ENCODE measurements at places on chromosomes 1 and 21.
A peak's percentile ranks its signal among the peaks of the same experiment; 100 is the strongest.

DNA sequence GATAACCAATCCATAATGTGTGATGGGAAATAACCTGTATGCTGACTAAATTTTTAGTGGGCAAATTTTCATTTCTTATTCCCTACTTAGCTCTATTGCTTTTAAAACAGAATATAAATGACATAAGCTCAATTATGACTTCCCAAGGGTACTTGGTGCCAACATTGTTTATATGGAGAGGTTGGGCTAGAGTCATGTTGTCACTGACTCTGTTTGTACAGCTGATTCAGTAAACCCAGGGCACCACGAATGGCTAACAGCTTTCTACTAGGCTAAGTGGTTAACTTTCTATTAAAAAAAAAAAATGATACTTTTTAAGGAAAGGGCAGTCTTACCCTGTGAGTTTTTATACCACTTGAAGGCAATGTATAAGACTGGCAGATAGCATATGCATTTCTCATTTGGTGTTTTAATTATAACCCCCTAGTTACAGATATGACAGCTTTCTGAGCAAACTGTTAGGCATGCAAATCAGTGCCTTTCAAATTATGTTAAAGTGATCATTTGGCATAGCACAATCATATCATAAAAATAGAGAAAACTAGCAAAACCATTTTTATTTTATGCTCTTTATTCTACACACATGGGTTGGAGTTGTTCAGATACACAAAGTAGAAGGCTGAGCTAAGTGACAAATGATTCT is 147.1 kb downstream of the DNM3 start:
- DNase-seq, result no peak

DNA sequence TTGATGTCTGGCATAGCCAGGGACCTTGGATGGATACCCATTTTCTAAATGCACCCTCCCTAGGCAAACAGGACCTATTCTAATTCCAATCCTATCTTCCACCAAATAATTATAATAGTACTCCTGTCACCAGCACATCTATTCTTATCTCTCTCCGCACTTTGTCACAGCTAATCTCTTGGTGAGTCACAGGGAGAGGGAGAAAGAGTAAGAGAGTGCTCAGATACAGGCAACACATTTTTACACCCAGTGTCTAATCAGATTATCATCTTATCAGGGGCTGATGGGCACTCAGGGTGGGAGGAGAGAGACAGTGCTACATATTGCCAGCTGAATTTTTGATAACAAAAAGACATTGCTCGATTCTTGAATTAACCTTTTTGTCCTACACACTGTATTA is 275.0 kb upstream of the BEND5 start:
- DNase-seq, result no peak

GRCh38 chr1:98897479-98897878 is 107.2 kb downstream of the PLPPR5 start:
- no peak for DNase-seq

GRCh38 chr1:26408604-26409003 is 2.0 kb upstream of the LIN28A start:
- peak; percentile 90 for DNase-seq

DNA sequence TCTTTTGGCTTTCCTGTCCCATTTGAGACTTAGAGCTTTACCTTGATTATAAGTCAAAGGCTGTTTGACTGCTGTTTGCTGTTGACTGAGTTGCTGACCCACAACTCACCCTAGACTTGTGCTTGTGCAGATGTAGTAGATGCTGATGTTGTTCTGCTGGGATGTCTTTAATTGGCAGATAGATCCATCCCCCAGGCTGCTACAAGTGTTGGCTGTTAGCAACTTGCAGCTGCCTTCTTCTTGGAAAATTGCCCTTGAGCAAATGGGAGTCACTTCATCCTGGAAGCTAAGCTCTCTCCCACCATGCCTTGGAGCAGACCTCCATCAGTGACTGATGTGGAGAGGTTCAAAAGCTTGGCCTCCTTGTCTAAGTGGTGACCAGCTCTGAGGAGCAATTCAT is 139.3 kb upstream of the KIAA0040 start:
- no peak for DNase-seq

DNA sequence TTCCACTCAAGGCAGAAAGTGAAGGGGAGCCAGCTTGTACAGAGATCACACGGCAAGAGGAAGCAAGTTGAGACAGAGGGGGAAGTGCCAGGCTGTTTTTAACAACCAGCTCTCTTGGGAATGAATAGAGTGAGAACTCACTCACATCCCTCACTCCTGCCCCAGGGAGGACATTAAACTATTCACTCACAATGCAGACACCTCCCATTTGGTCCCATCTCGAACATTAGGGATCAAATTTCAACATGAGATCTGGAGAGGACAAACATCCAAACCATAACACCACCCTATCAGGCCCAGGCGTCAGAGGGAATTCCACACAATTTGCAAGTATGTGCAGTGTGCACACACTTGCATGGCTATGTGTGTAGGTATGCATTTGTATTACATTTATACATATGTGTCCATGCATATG is 62.7 kb downstream of the DMAP1 start:
- DNase-seq, result no peak

DNA sequence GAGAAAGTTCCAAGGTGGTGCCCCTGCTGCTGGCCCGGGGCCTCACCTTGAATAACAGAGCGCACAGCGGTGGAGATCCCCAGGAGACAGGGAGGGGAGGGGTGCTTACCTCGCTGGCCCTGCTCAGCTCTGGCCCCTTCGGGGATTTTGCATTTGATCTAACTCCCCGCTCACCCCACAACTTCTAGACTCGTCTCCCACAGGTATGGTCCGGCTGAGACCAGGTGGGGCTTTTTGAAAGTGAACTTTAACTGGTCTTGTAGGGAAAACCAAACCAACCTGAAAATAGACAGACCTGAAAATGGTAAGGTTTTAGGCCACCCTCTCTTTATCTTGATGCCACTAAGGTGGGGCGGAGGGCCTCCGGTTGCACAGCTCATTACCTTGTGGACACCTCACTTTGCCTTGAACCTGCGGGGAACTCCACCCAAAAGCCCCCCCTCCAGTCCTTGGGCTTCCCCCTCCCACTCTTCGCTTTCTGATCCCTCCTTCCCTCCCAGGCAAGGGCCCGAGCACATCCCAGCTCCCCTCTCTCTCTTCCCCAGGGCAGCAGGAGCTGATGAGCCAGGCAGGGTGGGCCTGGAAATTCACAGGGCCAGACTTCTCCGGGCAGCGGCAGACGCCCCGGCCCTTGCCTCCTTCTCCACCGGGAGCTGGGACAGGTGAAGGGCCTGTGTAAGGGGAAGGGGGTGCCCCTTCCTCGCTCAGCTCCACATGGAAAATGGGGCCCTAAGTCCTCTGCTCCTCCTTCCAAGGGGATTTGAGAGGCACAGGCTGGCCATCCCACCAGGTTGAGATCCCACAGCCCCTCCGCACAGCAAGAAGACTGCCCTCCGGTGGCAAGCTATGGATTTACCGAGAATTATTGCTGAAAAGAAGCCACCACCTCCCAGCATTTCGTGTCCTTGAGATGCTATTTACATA is 16.1 kb downstream of the TNFRSF8 start:
- DNase-seq, result no peak

GRCh38 chr1:66556161-66556611 is 22.2 kb downstream of the SGIP1 start:
- DNase-seq, result no peak

DNA sequence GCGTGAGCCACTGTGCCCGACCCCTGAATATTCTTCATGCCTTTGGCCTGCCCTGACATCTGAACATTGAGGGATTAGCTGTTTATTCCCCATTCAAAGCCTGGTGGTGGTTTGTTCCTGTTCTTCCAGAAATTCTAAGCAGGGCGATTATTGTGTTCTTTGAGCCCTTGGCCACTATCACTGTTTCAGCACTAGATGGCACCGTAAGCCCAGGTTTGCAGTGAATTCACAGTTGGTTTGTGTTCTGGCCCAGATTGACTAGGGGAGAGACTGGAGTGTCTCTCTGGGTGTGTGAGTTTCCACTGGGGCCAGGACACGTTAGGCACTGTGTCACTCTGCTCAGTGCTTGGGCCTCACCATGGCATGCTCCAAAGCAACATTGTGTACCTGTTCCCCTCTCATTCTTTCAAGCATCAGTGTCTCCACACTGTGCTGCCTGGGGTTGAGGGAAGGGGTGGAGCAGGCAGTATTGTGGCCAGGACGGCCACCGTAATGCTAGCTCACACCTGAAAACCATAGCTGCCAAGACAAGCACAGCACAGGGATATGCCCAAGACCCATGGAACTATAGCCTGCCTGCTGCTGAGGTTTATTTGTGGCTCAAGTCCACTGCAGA is 52.7 kb downstream of the PKN2 start:
- DNase-seq, result no peak

DNA sequence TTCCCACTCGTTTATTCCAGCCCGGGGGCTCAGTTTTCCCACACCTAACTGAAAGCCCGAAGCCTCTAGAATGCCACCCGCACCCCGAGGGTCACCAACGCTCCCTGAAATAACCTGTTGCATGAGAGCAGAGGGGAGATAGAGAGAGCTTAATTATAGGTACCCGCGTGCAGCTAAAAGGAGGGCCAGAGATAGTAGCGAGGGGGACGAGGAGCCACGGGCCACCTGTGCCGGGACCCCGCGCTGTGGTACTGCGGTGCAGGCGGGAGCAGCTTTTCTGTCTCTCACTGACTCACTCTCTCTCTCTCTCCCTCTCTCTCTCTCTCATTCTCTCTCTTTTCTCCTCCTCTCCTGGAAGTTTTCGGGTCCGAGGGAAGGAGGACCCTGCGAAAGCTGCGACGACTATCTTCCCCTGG is 716 bp downstream of the OLIG2 start:
- DNase-seq, result no peak

DNA sequence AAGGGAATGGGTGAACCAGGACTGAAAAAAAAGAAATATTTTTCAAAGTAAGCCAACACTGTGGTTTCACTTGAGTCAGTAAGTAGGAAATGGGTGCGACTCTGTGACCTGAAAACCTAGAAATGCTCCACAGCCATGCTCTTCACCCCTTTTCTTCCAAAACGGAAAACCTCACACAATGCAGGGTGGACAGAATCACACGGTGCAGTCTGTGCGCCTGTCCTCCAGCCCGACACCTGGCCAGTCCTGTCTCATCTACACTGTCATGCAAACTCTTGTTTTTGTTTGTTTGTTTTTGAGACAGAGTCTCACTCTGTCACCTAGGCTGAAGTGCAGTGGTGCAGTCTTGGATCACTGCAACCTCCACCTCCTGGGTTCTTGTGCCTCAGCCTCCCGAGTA is 53.3 kb downstream of the B3GALT5 start:
- no peak for DNase-seq

GRCh38 chr1:165452336-165453130 is 7.6 kb upstream of the RXRG start:
- DNase-seq, result no peak

DNA sequence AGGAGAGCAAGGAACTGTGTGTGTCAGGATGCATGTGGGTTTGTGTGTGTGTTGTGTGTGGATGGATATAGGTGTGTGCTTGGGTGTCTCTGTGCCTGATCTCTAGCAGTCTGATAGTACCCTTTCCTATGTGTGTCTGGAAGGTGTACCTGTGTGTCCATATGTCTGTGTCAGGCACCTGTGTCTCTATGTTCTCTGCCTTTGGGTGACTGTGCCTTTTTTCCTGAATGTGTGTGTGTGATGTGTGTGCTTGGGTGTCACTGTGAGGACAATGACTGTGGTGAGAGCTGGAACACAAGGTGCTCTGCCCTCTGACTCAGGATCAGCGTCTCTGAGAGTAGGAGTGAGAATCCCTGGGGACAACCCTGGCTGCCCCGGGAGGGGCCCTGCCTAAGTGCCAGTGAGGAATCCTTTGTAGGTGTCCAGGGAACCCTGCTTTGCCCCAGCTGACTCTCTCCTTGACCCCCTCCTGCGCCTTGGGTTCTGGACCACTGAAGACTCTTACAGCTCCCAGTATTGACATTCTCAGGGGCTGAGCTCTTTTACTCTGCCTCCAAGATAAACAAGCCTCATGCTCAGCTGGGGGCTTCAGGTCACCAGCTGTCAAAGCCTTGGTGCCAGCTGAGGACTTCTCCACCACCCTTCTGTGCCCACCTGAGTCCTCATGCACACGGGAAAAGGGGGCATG is 735 bp upstream of the EFNA3 start:
- DNase-seq, result no peak

GRCh38 chr1:53092659-53093450 is 30.8 kb downstream of the PODN start:
- DNase-seq, result no peak

DNA sequence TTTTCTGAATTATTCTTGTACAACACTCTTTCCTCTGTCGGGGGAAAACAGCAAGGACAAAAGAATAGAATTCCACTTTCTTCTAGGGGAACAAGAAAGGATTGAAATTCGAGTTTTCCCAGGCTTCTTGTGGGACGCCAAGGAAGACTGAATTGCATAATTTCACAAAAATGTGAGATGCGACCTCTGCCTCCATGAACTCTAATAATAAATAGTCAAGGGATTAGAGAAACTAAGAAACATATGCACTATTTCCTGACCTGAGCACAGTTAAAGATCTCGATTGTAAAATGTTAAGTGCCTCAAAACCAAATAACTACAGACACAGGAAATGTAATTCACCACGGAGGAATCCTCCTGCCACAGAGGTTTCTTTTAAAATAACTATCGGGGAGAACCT is 117.3 kb upstream of the MARK1 start:
- DNase-seq, result no peak

DNA sequence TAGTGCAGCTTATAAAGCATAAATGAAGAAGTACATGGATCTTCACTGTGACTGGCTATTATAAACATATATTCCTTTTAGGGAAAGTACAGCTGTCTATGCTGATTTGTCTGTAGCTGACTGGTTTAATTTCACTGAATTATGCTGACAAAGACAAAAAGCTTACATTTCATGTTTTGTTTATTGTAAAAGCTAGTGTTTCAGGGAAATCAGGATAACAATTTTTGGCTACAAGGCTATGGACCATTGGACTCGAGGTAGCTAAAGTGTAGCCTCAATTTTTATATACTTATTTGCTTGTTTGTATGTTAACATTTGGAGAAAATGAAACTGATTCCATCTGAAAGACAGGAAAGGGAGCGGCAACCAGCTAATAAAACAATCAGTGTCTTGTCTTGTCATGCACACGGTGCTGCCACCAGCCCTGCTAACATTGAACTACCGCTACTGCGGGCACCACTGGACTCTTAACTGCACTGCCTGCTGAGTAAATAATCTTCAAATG is 480.2 kb downstream of the COL11A1 start:
- no peak for DNase-seq

- DNase-seq, result no peak
Observed at GRCh38 chr1:59242370-59242769, 54.5 kb upstream of the FGGY start.

DNA sequence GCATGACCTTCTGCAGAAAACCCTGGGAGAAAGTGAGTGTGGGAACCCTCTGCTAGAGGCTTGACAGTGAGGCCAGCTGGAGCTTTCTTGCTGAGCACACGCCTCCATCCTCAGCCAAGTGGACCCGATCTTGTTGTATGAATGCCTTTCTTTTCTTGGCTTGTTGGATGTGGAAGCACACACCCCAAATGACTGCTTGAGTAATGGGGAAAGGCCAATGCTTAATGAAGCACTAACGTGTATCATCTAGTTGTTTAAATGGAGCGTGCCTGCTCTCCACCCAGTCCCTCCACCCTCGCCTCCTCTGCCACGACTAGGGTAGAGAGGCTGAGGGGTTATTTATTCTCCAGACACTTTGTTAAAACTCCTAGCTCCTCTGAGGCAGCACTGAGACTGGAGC is 54.3 kb upstream of the IKBKE start:
- DNase-seq, result no peak

Data from natural killer cell (primary cell).